Osteoblast (primary cell): ENCODE measurements at places on chromosomes 4 and X.

GRCh38 chr4:131459430-131460101 is 1689.5 kb upstream of the PCDH10 start:
- no peak for DNase-seq

DNA sequence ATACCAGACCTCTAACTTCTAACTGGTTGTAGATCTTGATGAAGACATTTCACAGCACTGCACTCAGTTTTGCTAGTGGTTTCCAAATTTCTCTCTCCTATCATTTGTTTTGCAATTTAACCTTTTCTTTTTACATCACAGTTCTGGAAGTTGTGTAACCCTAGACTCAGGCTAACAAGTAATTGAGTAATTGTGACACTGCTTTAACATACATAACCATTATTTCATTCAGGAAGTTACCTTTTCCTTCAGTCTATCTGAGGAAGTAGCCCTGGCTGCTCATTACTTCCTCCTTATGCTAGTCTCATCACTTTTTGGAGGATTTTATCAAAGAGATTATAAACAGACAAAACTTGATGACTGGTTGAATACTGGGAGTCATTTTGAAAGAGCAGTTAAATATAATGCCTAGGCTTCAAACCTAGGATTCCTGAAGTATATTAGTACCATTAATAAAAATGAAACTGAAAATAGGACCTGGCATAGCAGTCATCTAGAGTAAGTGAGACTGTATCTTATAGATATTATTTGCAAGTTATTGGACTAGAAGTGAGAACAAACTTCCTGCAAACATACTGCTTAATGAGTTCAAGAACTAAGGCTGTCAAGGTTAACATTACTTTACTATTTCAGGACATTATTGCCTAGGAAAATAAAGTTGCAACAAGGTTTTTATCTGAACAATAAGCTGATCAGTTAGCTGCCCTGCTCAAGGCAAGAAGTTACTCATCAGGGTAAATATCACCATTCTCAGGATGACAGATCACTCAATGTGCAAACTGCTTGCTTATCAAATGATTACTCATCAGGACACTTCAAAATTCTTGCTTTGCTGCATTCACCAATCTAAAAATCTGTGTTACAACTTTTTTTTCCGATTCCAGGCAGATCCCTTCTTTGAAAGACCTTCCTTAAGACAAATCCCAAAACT is 25.6 kb upstream of the TEX13C start:
- peak; percentile 14 for DNase-seq

DNA sequence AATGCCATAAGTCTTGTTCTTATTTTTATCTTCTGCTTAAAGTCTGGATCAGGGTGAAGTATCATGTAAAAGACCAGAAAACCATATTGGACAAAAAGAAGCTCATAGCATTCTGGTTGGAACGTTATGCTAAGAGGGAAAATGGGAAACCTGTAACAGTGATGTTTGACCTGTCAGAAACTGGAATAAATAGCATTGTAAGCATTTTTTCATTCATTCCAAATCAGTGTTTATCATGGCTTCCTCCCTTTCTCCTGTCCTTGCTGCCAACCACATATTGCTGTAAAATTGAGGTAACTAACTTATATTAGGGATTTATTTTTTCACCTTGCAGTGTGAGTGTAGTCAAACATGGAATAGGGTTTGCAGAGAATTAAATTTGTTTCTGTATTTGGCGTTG is 23.8 kb downstream of the MOSPD2 start:
- no peak for DNase-seq

- DNase-seq: no peak
Measured at GRCh38 chr4:41991916-41992767, 1.8 kb downstream of the SLC30A9 start.
